ENCODE measurements at places on chromosomes 2 and 18.
A peak's percentile ranks its signal among the peaks of the same experiment; 100 is the strongest.

DNA sequence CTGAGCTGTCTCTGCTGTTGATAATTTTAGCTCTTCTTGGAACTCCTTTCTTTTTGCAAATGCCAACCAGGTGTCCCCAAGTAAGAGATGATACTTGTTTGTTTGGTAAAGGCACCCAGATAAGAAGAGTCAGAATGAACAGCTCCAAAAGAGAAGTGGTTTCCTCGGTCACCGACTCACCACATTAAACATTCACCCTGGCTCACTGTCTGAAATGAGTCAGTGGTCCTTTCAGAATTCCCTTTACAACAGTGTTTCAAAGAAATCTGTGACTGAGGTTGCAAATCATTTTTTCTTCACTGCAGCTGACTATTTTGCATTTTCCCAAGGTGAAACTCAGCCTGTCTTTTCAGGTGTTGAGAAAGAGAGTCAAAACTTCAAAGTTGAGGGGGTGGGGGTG is 16.2 kb upstream of the CXCR4 start:
- DNase-seq, result no peak
- peak overlapping the region; percentile 99 for H3K27ac ChIP-seq
- H3K4me3 ChIP-seq, result peak overlapping the region; percentile 76
- H3K36me3 ChIP-seq, result no peaks in the 10 kb centered on the region

GRCh38 chr2:190722061-190722759 is 73.3 kb downstream of the NAB1 start:
- H3K27me3 ChIP-seq, result no peaks in the 10 kb centered on the region
- no peak overlapping the region for H3K4me3 ChIP-seq
- H3K4me1 ChIP-seq, result peaks cover 14% of the 10 kb centered on the region
- DNase-seq, result no peak
- H3K27ac ChIP-seq, result no peak overlapping the region

DNA sequence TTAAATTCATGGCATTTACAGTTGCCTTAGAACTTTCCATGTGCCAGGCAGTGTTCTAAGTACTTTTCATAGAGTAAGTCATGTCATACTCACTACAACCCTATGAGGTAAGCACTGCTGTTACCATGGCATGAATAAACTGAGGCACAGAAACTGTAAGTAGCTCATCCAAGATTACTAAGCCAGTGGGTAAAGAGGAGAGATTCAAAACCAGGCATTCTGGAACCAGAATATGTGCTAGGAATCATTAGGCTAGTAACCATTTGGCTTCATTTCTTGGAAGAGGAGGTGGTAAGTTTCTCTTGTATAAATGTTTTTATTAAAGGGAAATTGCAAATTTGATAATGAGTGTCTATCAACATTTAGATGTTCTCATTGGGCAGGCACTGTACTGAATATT is 35.1 kb downstream of the SOX11 start:
- H3K27ac ChIP-seq, result no peak overlapping the region
- no peak for DNase-seq
- no peaks in the 10 kb centered on the region for H3K36me3 ChIP-seq
- H3K4me3 ChIP-seq, result no peak overlapping the region

DNA sequence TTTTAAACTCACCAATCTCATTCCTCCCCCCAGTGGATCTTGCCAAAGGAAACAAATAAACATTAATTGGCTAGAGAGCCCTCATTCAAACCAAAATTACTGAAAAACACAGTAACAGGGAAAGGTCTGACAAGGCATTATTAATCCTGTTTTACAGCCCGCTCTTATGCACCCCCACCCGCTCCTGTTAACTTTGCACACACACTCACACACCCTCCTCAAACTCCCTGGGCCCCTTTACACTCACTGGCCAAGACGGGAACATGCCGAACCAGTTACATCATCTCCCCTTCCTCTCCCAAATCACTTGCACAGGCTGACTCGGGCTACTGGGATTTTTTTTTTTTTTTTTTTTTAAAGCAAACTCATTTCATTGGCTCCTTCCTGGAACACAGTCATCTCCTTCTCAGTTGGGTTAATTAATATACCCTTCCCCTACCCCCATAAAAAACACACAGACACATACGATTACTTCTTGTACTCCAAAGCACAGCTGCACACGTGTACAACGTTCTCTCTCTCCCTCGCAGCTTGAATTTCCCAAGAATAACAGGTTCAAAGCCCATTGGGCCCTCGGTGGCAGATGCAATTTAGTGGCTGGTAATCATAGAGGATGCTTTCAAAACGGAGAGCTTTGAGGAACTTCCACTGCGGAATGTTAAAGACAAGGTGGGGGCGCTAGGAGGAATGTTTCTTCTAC is 31.8 kb downstream of the KLF7 start:
- no peak overlapping the region for H3K4me3 ChIP-seq
- H3K4me1 ChIP-seq, result peaks cover 68% of the 10 kb centered on the region
- no peak overlapping the region for H3K27ac ChIP-seq
- H3K27me3 ChIP-seq, result no peaks in the 10 kb centered on the region
- peaks cover 15% of the 10 kb centered on the region for H3K36me3 ChIP-seq

DNA sequence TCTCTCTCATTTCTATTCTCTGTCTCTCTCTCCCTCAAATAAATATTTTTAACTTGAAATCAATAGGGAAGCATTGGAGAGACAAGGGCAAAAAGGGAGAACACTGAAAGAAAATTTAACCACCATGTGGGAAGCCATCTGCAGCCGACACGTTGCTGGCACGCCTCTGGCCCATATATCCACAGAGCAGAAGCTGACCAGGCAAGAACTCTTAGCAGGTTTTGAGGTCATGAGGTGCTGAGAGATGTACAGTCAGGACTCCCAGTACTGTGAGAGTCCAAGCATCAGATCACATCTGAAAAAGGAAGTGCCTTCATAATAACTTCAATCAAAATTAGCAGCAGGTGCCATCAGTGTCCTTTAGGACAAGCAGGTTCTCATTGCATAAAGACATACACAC is 156.6 kb downstream of the AKAIN1 start:
- H3K27ac ChIP-seq, result no peak overlapping the region
- DNase-seq, result no peak
- no peaks in the 10 kb centered on the region for H3K4me1 ChIP-seq
- H3K4me3 ChIP-seq, result no peak overlapping the region
- H3K27me3 ChIP-seq, result no peaks in the 10 kb centered on the region
- H3K36me3 ChIP-seq, result no peaks in the 10 kb centered on the region

DNA sequence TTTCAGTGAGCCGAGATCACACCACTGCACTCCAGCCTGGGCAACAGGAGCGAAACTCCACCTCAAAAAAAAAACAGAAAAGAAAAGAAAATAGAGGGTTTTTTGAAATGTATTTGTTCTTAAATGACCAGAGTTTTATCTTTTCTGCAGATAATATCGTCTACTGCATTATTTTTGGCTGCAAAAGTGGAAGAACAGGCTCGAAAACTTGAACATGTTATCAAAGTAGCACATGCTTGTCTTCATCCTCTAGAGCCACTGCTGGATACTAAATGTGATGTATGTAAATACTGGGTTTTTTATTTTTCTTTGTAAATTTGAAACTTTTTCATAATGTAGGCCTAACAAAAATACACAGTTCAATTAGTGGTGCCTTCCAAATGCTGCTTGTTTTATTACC is 18.1 kb downstream of the CCNT2 start:
- H3K27ac ChIP-seq, result no peak overlapping the region
- H3K4me1 ChIP-seq, result peaks cover 35% of the 10 kb centered on the region

DNA sequence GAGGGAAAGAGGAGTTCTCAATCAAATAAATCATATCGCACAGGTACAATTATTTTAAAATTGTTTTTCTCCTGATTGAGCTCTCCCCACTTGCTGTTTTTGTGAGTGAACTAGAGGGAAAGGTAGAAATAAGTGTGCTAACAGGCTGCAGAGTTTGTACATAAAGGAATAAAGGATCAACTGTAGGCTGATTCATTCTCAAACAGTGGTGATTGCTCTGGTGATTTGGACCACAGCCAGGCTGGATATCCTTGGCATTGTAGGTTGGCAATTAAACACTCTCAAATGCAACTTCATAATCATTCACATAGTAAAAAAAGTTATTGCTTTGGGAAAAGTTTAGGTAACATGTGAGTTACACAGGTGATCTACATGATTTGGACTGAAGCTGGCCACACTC is 29.8 kb downstream of the LRP1B start:
- no peak overlapping the region for H3K4me3 ChIP-seq
- no peaks in the 10 kb centered on the region for H3K4me1 ChIP-seq
- H3K27me3 ChIP-seq, result no peaks in the 10 kb centered on the region
- H3K36me3 ChIP-seq, result no peaks in the 10 kb centered on the region
- DNase-seq, result no peak
- no peak overlapping the region for H3K27ac ChIP-seq

- H3K36me3 ChIP-seq, result no peaks in the 10 kb centered on the region
- DNase-seq, result no peak
- no peaks in the 10 kb centered on the region for H3K4me1 ChIP-seq
- H3K4me3 ChIP-seq, result no peak overlapping the region
Measured at GRCh38 chr2:216534809-216535208, 36.2 kb downstream of the RPL37A start.

Data from activated B cell treated with CpG ODN at 0.5 μM for 24 hours (primary cell).